ENCODE measurements at places on chromosomes 6 and 20.

DNA sequence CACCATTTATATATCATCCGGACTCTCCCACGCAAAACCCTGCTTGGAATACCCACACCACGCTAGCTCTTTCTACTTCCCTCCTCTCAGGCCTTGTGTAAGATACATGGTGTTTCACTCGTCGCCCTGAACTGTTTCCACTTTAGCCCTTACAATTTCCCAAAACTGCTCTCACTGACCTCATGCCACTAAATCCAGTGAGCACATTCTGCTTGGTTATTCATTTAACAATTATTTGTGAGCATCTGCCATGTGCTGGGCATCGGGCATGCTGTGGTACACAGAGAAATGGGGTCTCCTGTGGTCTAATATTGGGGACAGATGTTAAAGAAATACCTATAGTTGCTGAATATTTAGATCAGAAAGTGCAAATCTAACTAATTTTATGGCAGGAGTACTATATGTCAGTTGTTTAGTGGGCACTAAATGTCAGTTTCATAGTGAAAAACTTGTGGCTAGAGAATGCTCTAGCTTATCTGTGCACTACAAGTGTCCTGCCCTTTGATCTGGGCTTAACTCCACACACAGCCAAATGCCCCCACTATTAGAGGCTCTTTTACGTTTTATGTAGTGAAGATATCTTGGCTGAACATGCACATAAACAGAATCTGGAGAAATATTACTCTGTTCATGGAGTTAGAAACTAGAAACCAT is 41.0 kb downstream of the PLEKHG1 start:
- DNase-seq: no peak

GRCh38 chr20:33915726-33916331 is 77.9 kb upstream of the RALY start:
- DNase-seq: no peak

DNA sequence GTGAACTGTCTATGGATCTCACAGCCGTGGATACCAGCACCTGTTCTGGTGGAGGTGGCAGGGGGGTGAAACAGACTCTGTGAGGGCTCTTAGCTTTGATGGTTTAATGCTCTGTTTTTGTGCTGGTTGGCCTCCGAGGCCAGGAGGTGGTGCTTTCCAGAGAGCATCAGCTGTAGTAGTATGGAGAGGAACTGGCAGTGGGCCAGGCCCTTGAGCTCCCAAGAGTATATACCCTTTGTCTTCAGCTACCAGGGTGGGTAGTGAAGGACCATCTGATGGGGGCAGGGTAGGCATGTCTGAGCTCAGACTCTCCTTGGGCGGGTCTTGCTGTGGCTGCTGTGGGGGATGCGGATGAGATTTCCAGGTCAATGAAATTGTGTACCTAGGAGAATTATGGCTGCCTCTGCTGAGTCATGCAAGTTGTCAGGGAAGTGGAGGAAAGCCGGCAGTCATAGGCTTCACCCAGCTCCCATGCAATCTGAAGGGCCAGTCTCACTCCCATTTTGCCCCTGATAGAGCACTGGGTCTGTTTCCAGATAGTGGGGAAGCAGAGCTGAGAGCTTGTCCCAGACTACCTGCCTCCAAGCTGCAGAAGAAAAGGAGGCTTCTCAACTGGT is 102.7 kb upstream of the AHI1 start:
- no peak for DNase-seq

DNA sequence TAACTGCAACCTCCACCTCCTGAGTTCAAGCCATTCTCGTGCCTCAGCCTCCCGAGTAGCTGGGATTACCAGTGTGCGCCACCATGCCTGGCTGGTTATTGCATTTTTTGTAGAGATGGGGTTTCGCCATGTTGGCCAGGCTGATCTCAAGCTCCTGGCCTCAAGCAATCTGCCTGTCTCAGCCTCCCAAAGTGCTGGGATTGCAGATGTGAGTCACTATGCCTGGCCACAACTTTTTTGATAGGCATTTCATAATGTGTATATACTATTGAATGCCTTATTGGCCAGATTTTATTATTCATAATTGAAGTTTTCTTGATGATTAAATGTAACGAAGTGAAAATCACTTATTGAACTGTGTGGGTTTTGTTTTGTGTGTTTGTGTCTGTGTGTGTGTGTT is 27.9 kb downstream of the FIG4 start:
- no peak for DNase-seq

- DNase-seq: no peak
Measured at GRCh38 chr6:104046426-104046825, 813.3 kb downstream of the HACE1 start.

DNA sequence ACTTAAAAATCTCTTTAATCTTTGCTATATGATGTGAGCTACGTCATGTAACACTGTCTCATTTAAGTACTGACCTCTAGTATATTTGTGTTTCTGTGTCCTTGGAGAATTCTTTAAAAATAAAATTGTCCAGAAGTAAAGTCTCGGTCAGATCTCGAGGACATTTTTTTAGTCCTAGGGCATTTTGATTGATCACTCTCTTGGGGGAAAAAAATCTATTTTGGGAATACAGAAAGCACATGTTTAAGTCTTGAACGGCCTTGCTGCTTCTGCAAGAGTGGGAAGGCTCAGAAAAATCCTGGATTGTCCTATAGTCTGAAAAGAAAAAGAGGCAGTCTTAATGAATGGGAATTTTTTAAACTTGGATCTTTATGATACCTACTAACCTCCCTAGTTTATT is 234.3 kb downstream of the UTRN start:
- no peak for DNase-seq

GRCh38 chr6:47529734-47530133 is 52.1 kb downstream of the CD2AP start:
- DNase-seq: no peak

GRCh38 chr20:58075586-58076345 is 152.7 kb downstream of the ANKRD60 start:
- no peak for DNase-seq

DNA sequence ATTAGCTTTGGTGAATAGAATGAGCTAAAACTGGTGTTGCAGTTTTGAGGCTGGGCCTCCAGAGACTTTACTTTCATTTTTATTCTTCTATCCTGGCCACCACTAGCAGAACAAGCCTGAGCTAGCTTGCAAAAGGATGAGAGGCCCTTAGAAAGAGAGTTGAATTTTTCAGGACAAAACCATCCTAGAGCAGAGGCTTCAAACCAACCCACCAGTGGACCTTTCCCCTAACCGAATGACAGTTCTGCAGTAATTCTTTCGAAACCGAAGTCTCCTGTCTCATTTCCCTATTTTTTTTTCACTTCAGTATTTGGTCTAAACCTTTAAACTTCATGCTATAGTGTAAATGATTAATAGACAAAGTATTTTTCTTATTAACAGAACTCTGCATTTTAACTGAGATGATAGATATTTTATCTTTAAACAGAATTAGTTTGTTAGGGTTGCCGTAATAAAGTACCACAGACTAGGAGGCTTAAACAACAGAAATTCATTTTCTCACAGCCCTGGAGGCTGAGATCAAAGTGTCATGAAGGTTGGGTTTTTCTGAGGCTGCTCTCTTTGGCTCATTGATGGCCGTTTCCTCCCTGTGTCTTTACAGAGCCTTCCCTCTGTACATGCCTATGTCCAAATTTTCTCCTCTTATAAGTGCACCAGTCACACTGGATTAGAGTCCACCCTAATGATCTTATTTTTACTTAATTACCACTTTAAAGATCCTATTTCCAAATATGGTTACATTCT is 80.6 kb upstream of the PAK5 start:
- no peak for DNase-seq

DNA sequence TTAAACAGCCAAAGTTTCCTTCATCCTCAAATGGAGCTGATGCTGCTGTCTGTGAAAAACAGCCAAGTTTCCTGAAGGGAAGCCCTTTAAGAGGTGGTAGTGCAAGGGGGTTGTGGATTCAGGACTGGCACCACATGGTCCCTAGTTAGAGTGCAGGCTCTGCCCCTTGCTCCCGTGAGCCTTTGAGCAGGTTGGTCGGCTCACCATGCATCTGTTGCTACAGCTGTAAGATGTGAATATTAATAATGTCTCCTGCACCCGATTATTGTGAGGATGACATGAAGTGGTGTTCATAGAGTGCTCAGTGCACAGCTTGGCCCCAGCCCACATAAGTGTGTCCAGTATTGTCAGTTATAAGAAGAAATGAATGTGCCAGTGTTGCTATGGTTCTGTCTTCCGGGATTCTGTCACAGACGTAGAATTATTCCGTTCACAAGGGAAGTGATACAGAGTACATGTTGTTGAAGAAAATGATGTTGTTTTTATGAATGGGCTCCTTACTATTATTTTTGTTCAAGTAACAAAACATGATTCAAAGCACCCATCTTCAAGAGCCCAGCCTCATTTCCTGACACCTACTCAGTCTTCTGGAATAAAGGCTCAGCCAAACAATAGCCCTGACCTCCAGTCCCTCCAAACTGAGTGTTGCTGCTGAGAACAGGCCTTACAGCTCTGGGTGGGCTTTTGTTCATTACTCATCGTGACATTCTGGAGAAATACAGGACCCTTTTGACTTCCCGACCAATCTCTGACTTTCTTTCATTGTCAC is 2.9 kb upstream of the PKIG start:
- no peak for DNase-seq

- DNase-seq: no peak
Measured at GRCh38 chr6:100155141-100155540, 161.1 kb upstream of the MCHR2 start.

DNA sequence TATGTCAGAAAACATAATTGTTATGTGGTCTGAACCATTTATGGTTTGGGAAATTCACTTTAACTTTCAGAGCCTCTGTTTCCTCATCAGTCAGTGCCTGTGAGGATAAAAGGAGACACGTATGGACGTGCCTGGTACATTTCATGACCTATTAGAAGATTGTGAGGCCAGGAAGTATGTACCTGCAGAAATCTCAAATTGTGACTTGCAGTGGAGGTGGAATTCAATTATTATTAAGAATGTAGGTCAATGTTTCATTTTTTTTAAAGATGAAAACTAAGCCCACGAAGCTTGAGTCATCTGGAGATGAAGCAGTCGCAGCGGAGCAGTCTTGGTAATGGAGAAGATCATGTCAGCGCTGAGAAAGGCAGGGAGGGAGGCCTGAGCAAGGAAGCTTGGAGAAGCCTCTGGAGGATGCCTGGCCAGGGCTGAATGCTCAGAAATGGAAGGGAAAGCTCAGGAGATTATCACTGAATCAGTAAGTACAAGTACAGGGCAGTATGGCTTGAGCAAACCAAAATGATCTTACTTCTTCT is 3.9 kb upstream of the DSE start:
- no peak for DNase-seq

- no peak for DNase-seq
Measured at GRCh38 chr6:125834348-125834747, 43.6 kb downstream of the NCOA7 start.

- DNase-seq: no peak
Measured at GRCh38 chr6:29617782-29618554, 15.0 kb downstream of the GABBR1 start.

DNA sequence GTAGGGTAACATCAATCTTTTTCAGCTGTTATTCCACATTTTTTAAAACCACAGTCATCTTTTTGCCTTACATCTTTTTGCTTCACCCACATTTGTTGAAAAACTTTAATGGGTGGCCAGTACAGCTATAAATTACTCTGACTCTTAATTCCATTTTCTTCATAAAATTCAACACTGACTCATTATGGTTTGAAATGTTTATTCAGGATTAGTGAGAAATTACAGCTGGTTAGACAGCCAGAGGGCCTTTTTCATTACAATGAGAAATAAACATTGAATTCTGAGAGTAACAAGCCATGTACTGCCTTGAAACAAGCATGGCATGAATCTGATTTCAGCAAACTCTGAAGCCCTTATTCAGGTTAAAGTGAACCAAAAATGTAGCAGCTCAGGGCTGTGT is 19.5 kb downstream of the NDUFAF4 start:
- DNase-seq: no peak

GRCh38 chr6:8821981-8822381 is 386.6 kb upstream of the SLC35B3 start:
- DNase-seq: no peak

GRCh38 chr6:20699402-20699801 is 165.1 kb downstream of the CDKAL1 start:
- DNase-seq: peak; percentile 88

GRCh38 chr6:112881027-112881426 is 533.9 kb downstream of the RFPL4B start:
- DNase-seq: no peak

All from cerebellar nuclear complex (tissue), 1 donor.